Thoracic aorta (tissue), 2 donors: ENCODE measurements at places on chromosomes 5 and 9.
A peak's percentile ranks its signal among the peaks of the same experiment; 100 is the strongest.

GRCh38 chr5:8349855-8350254 lies 480.9 kb downstream of the MTRR start:
- DNase-seq, result no peak

DNA sequence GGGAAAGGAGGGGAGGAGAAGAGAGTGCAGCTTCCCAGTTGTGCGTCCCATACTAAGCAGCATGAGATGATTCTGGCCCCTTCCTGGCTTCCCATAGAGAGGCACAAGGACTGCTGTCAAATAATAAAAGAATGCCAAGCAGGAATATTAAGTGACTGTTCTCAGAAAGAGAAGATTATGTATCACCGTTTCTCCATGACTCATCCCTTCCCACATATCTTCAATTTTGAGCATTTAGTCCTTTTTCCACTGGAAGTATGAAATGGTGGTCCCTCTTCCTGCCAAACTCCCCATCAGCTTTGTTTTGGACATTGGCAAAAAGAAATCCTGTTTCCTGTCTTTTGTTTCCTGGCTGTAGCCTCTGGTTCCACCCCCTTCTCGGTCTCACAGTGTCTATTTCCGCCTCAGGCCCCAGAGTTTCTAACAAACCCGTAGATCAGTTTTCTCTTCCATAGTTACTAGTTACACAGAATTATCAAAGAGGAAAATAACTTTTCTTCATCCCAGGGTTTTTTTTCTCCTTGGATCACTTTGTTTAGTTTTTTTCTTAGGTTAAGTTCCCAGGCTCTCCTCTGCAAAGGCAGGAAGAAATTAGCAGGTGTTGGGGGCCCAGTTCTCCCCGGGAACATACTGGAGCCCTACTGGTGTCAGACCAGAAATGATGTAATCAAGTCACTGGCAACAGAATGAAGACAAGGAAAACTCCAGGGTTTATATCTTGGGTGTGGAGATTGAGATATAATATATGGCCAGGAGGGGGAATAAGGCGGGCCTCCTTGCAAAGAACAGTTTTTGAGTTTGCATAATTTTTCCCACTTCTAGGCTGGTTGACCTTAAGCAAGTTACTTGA lies 26.4 kb upstream of the ARHGAP26 start:
- no peak for DNase-seq

- DNase-seq, result no peak
Measured at GRCh38 chr5:87081511-87082372, 185.9 kb upstream of the RASA1 start.

DNA sequence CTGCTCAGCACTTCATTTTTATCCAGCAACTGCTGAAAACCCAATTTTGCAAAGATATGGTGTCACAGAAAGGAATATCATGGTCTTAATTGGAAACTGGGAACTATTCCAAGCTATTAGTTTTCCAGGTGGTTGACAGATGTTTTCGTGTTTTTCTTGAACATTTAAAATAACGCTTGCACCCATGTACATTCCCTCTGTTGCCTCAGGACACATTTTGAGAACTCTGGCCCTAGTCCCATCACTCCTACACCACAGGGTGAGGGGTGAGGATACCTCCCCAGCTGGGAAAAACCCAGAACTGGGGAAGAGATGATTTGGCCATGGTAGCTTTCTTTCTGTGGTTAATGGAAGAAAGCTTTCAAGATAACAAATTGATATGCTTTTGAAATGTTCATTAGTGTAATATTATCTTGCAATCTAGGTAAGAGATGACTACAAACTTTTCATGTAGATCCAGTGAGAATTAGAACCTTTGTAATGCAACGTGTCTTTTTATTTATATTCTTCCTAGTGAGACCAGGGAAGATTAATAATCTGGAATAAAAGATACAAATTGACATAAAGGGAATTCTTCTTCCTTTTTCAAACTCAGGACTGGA lies 627.0 kb downstream of the RAB3C start:
- DNase-seq, result no peak

- DNase-seq, result no peak
Measured at GRCh38 chr5:37615184-37615583, 224.7 kb downstream of the GDNF start.

DNA sequence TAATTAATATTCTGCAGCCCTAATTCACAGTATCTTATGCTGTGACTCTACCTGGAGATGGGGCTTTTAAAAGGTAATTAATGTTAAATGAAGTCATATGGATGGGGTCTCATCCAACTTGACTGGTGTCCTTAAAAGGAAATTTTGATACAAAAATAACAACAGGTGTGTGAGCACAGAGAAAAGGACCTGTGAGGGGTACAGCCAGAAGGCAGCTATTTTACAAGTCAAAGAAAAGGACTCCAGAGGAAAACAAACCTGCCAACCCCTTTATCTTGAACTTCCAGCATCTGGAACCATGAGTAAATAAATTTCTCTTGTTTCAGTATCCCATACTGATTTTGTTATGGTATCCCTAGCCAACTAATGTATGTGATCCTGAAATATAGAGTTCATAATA lies 250.3 kb downstream of the TMEM232 start:
- no peak for DNase-seq

GRCh38 chr9:110116543-110116885 lies 91.4 kb downstream of the C9orf152 start:
- DNase-seq, result no peak

GRCh38 chr5:172642051-172642409 lies 967 bp downstream of the NEURL1B start:
- DNase-seq, result no peak

DNA sequence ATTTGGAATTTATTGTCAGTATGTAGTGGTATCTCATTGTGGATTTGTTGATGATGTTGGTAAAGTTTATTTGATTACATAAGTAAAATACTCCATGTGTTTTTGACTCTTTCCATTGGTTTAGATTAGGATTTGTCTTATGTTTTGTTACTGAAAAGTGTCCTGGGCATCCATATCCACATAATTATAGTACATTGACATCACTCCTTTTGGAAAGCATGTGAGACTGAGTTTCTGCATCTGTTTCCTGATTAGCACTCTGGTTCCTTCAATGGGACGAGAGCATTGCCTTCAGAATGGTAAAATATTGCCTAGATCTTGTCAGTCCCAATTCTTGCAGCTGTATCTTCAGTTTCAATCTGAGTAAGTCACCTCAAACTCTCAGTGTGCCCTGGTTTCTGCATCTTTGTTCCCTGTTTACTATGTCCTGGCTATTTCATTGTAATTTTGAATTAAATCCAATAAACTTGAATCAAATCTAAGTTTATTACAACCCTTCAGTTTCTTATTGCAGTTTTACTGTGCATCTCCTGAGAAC lies 128.1 kb downstream of the FBXO38 start:
- DNase-seq, result no peak

- DNase-seq, result no peak
Measured at GRCh38 chr5:158203261-158203660, 344.3 kb upstream of the CLINT1 start.

DNA sequence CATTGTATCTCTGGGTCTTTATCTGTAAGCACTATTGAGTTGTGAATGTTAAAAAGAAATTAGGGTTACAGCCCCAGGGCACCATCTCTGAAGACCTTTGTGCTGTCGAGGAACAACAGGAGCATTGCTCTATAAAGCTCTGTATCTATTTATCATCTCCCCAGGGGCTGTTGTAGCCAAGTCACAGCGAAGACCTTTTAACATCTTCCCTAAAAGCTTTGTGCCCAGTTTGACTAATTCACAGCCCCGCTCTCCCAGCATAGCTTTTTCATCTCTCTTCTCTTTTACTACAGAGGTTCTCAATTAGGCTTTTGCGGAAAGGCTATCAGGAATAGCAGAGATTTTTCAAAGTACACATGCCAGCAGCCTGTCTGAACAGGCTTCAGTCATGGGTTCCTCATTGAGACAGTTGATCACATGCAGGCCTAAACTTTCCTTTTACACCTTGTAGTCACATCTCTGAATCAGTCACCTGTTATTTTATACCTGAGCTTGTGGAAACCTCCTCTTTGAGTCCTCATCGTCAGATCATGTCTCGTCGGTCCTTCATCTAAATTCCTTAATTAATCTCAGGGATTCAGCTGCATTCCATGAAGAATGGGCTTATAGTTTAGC lies 140.5 kb downstream of the NPR3 start:
- DNase-seq, result no peak

- DNase-seq, result no peak
Measured at GRCh38 chr9:125844611-125845010, 97.4 kb downstream of the PBX3 start.

DNA sequence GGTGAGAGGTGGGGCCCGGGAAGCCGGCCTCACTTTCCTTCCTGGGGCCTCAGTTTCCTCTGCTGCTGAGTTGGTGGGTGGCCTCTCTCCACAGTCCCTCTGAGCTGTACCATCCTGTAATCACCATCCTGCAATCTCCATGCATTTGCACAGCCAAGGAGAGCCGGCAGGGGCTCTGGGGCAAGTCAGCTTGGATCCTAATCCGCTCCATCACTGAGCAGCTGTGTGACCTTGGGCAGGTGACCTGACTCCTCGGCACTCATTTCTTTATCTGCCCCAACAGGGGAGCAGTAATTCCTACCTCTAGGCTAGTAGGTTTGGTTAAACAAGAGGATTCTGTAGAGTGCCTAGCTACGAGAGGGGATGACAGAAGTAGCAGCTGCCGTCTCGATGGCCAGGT lies 88.2 kb upstream of the ZNF618 start:
- DNase-seq, result no peak

GRCh38 chr5:180294913-180295555 lies 3.2 kb upstream of the MAPK9 start:
- DNase-seq, result no peak

- peak; percentile 24 for DNase-seq
Measured at GRCh38 chr9:109328978-109329637, 8.2 kb upstream of the EPB41L4B start.

- no peak for DNase-seq
Measured at GRCh38 chr9:22028394-22028793, 19.3 kb upstream of the CDKN2B start.

DNA sequence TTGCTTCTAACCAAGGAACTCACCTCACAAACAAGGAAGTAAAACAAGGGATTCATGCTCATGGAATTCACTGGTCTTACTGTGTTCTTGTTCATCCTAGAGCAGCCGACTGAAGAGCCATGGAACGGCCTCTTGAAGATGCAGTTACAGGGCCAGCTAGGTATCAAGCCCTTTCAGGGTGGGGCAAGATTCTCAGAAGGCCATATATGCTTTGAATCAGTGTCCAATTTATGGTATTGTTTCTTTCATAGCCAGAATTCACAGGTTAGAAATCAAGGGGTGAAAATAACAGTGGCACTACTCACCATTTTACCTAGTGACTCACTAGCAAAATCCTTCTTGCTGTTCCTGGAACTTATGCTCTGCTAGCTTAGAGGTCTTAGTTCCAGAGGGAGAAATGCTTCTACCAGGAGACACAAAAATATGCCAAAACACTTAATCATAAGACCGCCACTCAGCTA lies 159.5 kb upstream of the CDH10 start:
- DNase-seq, result no peak

DNA sequence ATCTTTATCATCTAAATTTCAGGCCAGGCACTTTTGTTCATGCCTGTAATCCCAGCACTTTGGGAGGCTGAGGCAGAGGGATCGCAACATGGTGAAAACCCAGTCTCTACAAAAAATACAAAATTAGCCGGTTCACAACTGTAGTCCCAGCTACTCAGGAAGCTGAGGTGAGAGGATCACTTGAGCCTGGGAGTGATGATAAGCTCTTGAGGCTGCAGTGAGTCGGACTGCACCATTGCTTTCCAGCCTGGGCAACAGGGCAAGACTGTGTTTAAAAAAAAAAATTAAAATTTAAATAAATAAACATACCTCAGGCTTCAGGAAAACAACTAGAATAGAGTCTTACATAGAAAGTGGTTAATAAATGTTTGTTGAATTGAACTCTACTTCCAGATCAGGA lies 147.4 kb downstream of the AGTPBP1 start:
- DNase-seq, result no peak

- DNase-seq, result no peak
Measured at GRCh38 chr5:42553461-42553860, 130.2 kb downstream of the GHR start.

- no peak for DNase-seq
Measured at GRCh38 chr5:137370096-137371071, 128.7 kb downstream of the SPOCK1 start.

- DNase-seq, result no peak
Measured at GRCh38 chr5:77669677-77670076, 31.2 kb upstream of the OTP start.

GRCh38 chr9:71243951-71244350 lies 122.5 kb upstream of the TRPM3 start:
- DNase-seq, result no peak

DNA sequence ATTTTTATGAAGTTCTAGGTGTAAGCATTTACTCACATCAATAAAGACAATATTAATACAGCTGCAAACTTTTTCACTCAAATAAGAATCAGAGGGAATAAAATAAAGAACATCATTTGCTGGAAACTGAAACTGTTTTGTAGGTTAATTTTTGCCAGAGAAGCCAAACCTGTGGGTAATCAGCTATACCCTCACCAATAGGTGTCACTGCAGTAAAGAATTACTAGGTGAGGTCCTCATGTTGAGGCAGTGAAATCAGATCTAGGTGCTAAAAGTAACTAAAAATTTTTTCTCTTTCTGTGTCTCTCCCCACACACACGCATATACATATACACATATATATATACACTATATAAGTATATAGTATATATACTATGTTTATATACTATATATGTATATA lies 1016.3 kb upstream of the SEMA6A start:
- DNase-seq, result no peak
